ENCODE measurements at places on chromosomes 12 and 14.

DNA sequence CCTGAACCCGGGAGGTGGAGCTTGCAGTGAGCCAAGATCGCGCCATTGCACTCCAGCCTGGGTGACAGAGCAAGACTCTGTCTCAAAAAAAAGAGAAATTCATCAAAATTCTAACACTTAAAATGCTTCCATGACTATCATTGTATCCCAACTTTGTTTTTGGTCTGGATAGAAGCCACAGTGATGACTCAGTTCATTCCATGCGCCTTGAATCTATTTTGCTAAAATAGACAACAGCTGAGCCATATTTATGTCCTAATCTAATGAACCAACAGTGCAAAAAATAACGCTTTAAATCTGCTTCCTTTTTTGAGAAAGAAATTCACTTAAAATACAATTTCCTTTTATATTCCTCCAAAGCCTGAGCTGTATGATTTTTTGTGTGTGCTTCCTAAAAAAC lies 23.2 kb upstream of the BICD1 start:
- DNase-seq, result peak; percentile 41

- DNase-seq, result peak; percentile 78
Measured at GRCh38 chr14:76947078-76947837, 81.2 kb downstream of the IRF2BPL start.

DNA sequence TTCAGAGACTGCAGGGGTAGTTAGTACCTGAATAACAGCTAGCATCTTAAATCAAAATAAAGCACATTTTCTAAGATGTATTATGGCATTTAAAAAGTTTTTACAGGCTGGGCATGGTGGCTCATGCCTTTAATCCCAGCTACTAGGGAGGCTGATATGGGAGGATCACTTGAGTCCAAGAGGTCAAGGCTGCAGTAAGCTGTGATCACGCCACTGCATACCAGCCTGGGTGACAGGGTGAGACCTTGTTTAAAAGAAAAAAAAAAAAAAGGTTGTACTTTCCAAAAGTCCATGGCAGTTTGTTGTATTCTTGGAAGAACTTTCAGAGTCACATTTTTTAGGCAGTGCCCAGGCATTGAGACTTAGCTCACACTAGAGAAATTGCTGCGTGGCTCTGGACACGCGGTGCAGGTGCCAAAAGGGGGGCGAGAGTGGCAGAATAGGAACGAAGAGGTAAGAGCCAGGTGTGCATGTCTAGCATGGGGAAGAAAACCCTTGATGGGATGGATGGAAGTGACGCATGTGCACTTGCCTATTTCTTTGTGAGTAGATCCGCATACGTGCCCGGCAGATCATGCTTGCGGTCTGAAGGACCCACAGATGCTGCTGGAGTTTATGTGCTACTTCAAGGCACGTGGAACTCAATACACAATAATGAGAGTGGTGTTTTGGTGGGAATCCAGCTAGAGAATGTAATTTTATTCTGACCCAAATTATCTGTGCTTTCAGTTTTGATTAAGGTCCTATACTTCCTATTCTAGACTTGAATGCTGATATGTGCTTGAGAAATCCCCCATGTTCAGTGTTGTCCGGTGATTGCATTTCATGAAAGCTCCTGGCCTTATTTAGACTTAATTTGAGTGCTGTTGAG lies 11.9 kb downstream of the ANKRD13A start:
- no peak for DNase-seq

DNA sequence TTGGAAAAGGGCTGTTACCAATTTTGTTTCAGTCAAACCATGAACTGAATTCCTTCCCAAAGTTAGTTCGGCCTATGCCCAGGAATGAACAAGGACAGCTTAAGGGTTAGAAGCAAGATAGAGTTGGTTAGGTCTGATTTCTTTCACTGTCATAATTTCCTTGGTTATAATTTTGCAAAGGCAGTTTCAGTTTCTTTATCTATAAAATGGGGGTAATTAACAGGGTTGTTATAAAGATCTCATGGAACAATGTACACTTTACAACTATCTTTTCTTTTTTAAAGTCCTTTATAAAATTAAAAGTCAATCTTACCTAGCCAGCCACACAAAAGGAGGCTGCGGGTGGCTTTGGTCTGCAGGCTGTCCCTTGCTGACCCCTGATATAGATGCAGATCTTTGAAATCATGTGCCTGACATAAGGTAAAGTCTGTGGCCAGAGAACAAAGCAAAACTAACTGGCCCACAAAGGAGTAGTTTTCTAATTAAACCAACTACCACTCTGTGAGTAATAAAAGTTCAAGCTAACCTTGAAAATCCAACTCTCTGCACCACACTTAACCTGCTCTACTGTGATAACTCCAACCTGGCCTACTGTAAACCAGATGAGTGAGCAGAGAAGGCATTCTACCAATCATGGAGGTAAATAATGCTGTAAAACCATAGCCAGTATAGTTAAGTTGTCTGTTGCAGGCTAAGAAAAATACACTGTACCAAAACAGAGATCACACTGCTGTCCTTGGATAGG lies 49.5 kb downstream of the SLC38A1 start:
- no peak for DNase-seq

GRCh38 chr12:10130042-10130441 lies at the start of gene CLEC7A:
CLEC7A (minus strand) TSS chr12:10130199; CDS start chr12:10130082, 117 bp downstream.
- DNase-seq, result no peak

GRCh38 chr14:75044322-75044721 lies 6.9 kb downstream of the MLH3 start:
- peak; percentile 58 for DNase-seq

GRCh38 chr12:82852529-82852928 lies 165.8 kb downstream of the TMTC2 start:
- no peak for DNase-seq

GRCh38 chr14:75886636-75887348 lies 95.0 kb downstream of the TGFB3 start:
- DNase-seq, result no peak

DNA sequence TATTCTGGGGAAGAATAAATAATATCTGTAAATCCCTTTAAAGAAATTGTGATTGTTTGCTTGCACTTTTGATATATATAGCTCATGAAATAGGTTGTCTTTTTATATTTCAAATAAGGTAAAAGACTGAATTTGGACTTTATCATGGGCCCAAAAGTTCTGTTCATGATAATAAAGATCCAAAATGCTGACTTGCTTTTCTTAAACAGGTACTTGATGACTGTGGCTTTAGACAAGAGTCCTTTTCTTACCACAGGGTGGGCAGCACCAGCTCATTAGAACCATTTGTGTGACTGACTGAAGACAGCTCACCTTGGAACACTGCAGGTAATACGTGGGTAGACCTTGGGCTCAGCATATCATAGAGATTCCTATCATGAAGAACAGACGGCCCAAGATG lies 432.6 kb downstream of the ETNK1 start:
- DNase-seq, result no peak

DNA sequence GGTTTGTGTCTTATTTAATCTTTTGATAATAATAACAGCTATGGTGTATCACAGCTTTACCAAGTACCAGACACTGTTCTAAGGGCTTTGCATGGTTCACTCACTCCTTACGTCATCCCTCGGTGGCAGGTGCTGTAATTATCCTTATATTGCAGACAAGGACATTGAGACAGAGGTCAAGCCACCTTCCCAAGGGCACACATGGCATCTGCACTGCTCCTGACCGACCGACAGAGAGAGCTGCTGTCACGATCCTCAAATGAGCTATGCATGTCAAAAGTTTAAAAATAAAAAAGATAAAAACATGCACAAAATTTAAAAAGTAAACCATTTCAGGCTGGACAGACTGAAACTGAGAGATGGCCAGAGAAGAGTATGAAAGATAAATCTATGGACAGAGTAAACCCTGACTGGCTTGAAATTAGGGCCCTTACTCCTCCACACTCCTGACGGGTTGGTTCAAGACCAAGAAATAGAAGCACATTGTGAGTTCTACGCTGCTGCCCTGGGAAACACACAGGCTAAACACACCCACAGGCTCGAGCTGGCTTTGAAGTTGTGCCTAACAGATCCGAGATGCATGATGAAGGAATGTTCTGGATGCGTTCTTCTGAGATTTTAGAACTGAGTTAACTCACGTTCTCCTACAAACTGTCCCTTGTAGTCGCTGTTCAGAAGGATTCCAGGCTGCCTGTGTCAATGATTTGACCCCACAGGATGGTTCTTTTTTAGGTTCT lies 268.7 kb downstream of the ZFP36L1 start:
- DNase-seq, result no peak

- DNase-seq, result no peak
Measured at GRCh38 chr12:76883151-76883550, 4.3 kb upstream of the CSRP2 start.
